ENCODE measurements at places on chromosomes 5 and 9. TPM values are rescaled to one million over a fixed set of nuclear protein-coding genes. Genes with fewer than 3 reads are reported as not detected.

DNA sequence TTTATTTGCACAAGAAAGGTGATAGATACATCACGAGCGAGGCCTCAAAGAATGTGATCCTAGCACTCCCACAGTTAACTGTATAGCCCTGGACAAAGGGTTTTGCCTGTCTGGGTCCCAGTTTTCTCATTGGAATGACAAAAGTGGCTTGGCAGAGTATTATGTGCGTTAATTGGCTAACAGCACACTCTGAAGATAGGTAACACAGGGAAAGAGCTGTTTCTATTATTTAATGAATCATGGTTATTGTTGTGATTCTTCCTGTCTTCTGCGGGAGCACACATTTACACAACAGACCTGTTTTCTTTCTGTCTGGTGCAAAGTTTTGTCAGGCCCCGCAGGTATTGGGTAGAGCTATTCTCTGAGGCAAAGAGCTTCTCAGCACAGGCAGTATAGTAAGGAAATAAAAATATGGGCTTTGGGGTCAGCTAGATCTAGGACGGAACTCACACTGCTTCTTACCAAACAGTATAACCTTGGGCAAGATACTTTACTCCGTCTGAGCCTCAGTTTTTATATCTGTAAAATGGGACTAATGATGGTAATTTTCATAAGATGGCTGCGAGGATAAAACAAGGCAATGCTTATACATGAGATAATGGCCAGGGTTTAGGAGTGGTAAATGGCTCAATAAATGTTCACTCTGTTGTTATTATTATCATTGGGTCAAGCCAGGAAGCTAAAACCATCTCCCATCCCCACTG lies 78.9 kb downstream of the PLAC8L1 start:
- DNase-seq, result no peak

- DNase-seq, result no peak
These were observed 17.1 kb downstream of the SHB start for GRCh38 chr9:38051780-38052546.

LCN9 gene
- not detected for total RNA-seq

GRCh38 chr5:88398316-88398715 lies 129.7 kb upstream of the TMEM161B start:
- DNase-seq, result no peak

OBP2B gene
- not detected for total RNA-seq

TAS2R1 gene
- not detected for total RNA-seq

GRCh38 chr9:132216861-132217619 lies 55.2 kb downstream of the NTNG2 start:
- DNase-seq, result no peak

DNA sequence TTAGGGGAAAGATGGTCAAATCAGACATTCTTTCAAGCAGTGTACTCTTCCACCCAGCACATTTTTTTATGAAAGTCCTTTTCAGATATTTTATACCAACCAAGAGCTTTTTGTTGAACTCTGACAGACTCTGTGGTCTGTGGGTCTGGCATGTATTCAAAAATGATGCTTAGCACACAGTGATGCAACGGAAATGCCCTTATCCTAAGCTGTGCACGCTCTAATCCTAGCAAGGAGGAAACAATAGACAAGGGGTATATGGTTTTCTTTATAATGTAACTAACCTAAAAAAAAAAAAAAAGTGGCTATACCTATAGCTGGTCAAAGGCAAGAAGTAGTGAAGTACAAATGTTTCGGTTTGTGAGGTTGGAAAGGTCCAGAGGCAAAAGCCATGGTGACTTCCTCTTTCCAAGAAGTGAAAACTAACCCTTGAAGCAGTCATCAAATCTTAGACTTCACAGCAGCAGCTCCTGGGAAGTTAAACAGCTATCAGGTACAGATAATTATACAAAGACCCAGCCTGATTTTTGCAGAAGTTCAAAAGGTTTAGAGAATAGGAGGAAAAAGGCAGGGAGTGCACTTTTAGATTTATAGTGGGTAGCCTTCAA lies 82.5 kb downstream of the SEMA6A start:
- DNase-seq, result no peak

DNA sequence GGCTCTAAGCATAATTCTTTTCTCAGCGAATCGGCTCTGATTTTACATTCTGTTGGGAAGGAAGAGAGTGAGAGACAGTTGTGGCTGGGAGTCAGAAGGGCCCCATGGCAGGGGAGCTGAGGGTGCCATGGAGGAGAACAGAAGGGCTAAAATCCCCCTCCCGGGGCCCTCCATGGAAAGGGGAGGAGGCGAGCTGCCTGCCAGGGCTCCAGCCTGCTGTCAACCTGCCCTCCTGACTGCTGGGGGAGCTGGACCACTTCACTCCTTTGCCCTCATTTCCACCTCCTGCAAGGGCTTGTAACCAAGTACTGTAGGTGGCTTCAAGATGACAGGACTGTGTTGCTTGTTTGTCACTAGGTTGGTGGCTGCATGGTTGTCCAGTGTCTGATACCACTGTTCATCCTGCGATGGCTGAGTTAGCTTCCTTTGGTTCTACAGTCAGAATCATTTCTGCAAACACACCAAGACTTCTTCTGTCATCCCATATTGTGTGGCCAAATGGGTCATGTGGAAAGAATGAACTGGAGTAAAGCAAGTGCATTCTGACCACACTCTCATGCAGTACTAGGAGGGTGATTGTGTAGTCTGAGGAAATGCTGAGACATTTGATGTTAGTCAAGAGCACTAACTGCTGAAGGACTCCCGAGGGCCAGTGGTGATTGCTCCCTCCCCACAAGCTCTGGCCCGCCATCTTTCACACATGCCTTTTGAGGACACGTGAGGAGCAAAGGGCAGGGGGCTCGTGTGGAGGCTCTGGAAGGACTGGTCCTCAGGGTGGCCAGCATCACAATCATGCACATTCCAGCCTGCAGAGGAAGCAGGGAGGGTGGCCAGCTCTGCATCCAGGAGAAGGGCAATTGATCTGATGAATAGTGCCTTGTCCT lies 307.2 kb downstream of the GADD45G start:
- no peak for DNase-seq

DNA sequence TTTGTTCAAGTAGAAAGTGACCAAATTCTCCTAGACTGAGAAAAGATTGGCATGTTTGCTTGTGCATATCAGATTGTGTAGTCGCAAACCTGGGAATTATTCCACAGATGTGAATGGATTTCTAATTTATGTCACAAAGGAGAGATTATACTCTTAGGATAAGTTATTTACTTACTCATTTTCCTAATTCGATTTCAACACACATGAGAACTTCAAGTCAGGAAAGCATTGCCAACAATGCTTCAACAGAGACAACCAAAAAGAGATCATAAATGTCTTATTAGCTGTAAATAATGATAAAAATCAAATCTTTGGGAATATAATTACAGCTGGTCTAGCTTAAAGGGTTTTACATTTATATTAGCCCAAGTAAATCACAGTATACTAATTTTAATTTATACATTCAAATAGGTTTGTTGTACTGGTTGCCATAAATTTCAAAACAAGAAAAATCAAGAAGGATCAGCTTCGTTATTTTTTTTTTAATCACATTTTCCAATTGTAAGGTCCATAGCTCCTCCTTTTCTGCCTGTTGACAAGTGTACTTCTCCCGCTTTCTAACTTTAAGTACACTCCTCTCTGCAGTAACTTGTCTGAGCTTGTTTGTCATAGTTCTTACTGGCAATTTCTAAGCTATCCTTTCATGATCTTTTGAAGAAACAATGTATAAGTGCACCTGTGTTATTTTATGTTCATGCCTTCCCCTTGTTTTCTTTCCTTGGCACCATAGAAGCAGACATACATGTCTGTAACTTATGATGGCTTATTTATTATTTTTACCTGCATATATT lies 246.6 kb downstream of the DEPDC1B start:
- no peak for DNase-seq

- DNase-seq, result peak; percentile 89
These were observed 88.0 kb downstream of the NLN start for GRCh38 chr5:65809817-65810531.

DNA sequence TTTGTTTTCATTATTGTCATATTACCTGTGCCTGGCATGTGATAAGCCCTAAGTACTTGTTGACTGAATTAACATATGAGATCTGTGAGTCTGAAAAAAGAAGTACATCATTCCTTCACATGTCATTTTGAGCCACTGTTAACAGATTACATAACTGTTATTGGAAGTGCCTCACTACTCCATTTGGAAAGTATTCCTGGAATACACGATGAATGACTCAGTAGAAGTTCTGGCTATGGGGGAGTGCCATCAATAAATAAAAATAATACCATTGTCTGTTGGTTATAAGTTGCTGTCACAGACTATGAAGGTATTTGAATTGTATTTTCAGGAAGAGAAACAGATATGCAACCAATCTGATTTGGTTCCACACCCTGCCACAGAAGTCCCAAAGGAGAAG lies 12.9 kb downstream of the NIPSNAP3B start:
- no peak for DNase-seq

FBP2 gene
- total RNA-seq, result not detected

PIP5KL1 gene
- 4.1 TPM for total RNA-seq

HRCT1 gene
- total RNA-seq, result 2.5 TPM

- no peak for DNase-seq
These were observed 303.1 kb downstream of the CDH12 start for GRCh38 chr5:22549876-22550671.

- DNase-seq, result no peak
These were observed 421.6 kb downstream of the ANXA1 start for GRCh38 chr9:73573235-73573634.

GRCh38 chr5:4348423-4348822 lies 752.8 kb downstream of the IRX1 start:
- DNase-seq, result no peak

GRCh38 chr9:125121146-125121545 lies 22.2 kb downstream of the SCAI start:
- no peak for DNase-seq

DNA sequence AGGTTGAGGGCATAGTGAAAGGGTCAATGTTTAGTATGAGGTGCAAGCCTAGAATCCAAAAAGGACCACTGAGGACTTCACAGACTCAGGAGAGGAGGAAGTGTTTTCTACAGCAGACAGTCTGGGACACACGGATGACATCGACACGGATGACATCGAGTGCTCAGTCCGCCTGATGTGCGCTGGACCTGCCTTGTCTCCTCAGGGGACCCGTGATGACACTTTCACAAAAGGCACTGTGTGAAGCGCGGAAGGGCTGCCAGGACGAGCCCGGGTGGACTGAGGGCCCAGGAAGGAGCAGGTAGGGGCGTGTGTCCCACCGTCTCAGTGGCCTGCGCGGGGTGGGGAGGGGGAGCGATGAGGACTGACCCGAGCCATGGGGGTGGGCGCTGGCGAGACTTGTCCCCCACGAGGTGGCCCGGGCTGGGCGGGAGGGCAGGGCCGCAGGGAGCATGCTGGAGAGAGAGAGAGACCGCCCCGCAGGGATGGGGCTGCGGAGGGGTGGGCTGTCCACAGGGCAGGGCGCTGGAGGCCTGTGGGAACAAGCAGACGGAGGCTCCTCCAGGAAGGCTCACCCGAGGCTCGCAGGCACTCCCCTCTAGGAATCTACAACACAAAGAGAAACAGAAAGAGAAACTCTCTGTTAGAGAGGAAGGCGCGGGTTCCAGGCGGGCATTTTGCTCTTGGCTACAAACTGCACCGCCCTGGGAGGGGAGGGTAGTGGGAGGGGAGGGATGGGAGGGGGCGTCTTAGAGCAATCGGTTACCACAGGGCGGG lies 54.9 kb downstream of the USP20 start:
- DNase-seq, result no peak

DNA sequence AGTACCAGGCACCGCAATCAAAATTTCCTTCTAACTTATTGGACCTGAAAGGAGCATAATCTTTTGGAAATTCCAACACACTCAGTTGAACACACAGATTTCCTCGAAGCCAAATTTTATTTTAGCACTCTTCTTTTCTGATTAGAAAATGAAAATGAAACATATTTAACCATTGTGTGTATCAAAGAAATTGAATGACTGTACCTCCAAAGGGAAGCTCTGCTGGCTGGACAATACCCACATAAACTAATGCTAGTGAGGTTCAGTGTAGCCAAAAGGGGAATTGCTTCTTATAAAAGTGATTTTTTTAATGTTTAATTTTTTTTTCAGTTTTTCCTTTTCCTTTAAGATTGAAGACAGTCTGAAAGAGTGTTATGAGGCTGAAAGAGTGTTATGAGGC lies 239.6 kb upstream of the NREP start:
- no peak for DNase-seq

DNA sequence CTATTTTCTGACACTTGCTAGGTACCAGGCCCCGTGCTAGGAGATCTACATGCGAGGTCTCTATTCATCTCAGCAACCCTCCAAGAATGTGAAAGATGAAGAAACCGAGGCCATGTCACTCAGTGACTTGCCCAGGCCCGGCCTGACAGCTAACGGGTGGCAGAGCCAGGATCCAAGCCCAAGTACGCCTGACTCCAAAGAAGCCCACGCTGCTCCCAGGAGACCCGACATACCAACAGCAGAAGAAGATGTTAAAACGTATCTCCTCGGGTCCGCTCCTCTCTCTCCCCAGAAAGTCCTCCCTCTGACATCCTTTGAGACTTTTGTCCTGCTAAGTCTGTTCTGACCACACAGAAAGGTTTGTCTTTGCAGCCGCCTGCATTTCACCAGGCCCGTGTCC lies 65.2 kb downstream of the CRB2 start:
- DNase-seq, result peak; percentile 70

- DNase-seq, result no peak
These were observed 138.3 kb downstream of the CDK5RAP2 start for GRCh38 chr9:120441426-120442307.

DNA sequence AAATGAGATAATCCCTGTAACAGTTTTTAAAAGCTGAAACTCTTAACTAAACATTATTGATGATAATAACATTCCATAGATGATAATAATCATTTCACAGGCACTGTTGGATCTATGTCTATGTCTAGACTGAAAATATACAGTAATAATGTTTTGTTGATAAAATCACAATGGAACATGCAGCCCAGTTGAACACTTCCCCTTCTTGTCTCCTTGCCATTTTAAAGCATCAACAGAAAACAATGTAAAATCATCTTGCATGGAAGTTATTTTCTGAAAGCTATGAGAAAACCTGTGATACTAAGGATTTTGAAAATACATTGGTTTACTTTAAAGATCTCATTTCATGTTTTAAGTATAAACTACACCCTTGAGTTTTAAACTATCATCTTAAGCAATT lies 1.9 kb downstream of the GAPT start:
- no peak for DNase-seq

DNA sequence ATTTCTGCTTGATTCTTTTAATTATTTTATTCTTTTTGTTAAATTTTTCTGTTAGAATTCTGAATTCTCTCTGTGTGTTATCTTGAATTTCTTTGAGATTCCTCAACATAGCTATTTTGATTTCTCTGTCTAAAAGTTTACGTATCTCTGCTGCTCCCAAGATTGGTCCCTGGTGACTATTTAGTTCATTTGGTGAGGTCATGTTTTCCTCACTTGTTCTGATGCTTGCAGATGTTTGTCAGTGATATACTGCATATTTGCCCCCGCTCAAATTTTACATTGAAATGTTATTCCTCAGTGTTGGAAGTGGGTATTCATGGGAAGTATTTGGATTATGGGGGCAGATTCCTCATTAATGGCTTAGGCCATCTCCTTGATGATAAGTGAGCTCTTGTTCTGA lies 105.3 kb downstream of the PRDM9 start:
- no peak for DNase-seq

- DNase-seq, result no peak
These were observed 298.3 kb downstream of the ENC1 start for GRCh38 chr5:74342182-74342581.

SLC25A25 gene
- total RNA-seq, result 33.3 TPM

Measured in lower leg skin (tissue), 4 donors.